Mesangial cell (primary cell): ENCODE measurements at places on chromosomes 7 and 10. TPM values are rescaled to one million over a fixed set of nuclear protein-coding genes. Genes with fewer than 3 reads are reported as not detected.

GTF2IRD1 gene
- 25.9 and 57.0 TPM in 2 replicates for total RNA-seq

GJD4 gene
- total RNA-seq = not detected in 2 replicates

CPN1 gene
- total RNA-seq = not detected in 2 replicates

NKX2-3 gene
- not detected in 2 replicates for total RNA-seq

STEAP2 gene
- total RNA-seq = 1.3 and 3.3 TPM in 2 replicates

PPRC1 gene
- 26.1 and 26.7 TPM in 2 replicates for total RNA-seq

FAM180A gene
- not detected in 2 replicates for total RNA-seq
